IPS DF 6.9 (cell line): ENCODE measurements at places on chromosomes 1 and 21.

GRCh38 chr21:15051644-15052458 lies 12.9 kb downstream of the NRIP1 start:
- no peak for DNase-seq

- no peak for DNase-seq
Observed at GRCh38 chr21:20373031-20373430, 625.2 kb upstream of the NCAM2 start.

DNA sequence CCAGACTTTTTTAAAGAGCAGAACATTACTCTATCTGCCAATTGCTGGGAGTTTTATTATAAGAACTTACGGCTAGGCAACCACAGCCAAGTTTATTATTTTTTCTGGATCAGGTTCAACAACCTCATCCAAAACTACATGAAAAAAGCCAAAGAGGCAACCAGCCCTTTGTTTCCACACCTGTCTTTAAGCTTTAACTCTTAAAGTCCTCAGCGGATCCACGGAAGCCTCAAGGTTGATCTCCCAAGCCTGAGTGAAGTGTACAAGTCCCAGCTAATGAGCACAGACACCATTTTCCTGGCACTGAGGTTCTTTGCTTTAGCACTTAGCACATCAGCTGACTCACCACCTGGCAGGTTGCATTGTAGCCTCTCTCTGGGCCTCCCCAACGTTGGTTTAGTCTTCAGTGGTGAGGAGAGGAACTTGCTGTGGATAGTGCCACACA lies 143.1 kb downstream of the TGFBR3 start:
- DNase-seq, result no peak

DNA sequence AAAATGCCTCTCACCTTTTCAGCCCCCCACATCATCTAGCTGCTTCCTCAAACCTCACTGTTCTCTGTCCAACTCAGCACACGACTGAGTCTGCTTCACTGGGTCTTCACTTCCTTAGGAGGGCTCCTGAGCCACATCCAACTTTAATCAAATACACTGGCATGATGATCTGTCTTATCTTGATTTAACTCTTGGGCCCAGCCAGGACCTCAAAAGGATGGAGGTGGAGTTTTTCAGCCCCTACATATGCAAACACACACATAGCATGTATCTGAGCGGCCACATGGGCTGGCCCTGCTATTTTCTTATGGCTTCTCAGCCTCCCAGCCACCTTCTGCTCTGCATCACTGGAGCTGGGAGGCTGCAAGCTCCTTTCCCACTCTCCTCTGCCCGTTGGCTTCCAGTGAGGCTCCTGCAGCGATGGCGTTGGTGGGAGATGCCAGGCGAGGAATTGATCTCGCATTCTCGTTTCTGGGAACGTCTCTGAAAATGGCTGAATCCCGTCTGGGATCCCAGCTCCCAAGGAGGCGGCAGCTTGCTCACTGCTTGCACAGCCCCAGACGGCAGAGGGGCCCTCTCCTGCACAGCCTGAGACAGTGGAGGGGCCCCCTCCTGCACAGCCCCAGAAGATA lies 1.8 kb upstream of the PRXL2B start:
- DNase-seq, result no peak

GRCh38 chr1:114345930-114346479 lies 165.0 kb downstream of the TRIM33 start:
- DNase-seq, result no peak

DNA sequence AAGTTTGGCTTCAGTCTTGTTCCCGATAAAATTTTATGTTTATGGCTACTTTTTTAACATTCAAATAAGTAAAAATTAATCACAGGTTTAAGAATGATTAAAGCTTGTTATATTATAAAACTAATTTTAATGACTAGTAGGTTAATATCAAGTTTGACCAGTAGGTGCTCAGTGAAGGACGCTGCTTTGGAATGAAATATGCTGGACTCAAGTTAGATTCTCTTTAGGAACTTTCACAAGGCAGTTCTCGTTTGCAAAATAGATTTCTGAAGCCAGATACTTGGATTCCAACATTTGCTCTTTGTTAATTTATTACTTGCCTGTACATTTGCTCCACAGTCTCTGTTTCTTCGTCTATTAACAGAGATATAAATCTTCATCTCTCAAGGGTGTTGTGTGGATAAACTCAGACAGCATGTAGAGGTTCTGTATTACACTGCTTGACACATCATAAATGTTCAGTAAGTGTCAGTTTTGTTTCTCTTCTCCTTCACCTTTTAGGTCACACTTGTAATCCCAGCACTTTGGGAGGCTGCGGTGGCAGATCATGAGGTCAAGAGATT lies 432.8 kb upstream of the CHRM3 start:
- DNase-seq, result no peak

DNA sequence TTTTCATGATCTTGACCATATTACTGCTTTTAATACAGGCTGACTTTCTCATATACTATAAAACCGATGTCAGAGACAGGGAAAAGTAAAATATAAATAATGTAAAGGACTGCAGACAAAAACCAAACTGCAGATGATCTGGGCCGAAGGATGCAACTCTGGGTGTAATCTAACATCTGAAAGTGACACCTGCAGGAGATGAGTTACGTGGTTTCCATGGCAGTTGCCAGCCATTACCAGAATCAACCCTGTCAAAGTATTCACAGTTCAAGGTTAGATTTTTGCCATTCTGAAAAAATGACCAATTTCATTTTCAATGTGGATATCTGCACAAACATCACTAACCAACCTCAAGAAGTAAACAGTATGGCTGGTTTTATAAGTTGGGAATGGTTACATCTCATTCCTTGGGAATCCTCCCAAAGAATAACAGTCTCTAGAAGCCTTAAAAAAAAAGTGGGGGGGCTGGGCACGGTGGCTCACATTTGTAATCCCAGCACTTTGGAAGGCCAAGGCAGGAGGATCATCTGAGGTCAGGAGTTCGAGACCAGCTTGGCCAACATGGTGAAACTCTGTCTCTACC lies 27.7 kb downstream of the DNAJC11 start:
- DNase-seq, result no peak

DNA sequence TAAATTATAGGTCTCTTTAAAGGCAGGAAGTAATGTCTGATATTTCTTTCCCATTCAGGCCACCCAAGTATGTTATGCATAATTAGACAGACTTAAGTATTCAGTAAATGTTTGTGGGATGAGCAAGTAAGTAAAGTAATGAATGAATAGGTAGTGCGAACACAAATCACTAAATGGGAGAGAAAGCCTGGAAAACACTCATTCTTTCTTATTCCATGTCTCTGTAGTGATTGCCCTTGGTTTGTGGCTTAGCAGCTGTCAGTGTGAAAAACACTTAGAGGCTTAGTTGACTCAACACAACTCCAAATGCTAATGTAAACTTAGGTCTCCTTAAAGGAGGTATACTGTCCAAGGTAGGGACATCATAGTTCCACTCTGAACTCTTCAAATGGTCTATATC lies 182.5 kb downstream of the ZC3H11B start:
- DNase-seq, result no peak

DNA sequence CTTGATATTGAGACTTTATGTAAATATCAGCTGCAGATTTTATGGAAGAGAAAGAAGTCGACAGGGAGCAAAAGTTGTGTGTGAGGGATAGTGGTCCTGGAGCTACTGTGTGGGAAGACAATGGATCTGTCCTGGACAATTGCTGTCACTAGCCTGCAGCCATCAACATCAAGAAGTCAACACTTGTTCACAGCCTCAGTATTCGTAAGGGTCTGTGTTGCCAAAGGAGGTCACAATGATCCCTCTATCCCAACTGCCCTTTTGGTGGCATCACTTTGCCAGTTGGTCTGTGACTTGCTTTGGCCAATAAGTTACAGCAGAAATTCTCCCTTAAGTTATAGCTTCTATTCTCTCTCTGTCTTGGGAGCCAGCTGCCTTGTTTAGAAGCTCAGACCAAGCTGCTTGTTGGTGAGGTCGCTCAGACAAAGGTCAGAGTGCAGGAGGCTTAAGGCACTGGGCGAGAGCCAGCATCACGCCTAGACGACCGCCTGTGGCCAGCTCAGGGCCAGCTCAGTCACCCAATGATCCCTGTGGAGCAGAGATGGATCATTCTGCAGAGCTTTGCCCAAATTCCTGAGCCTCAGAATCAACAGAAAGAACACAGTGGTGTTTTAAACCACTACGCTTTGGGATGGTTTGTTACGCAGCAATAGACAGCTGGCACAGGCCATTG lies 134.9 kb downstream of the RHOU start:
- DNase-seq, result no peak

DNA sequence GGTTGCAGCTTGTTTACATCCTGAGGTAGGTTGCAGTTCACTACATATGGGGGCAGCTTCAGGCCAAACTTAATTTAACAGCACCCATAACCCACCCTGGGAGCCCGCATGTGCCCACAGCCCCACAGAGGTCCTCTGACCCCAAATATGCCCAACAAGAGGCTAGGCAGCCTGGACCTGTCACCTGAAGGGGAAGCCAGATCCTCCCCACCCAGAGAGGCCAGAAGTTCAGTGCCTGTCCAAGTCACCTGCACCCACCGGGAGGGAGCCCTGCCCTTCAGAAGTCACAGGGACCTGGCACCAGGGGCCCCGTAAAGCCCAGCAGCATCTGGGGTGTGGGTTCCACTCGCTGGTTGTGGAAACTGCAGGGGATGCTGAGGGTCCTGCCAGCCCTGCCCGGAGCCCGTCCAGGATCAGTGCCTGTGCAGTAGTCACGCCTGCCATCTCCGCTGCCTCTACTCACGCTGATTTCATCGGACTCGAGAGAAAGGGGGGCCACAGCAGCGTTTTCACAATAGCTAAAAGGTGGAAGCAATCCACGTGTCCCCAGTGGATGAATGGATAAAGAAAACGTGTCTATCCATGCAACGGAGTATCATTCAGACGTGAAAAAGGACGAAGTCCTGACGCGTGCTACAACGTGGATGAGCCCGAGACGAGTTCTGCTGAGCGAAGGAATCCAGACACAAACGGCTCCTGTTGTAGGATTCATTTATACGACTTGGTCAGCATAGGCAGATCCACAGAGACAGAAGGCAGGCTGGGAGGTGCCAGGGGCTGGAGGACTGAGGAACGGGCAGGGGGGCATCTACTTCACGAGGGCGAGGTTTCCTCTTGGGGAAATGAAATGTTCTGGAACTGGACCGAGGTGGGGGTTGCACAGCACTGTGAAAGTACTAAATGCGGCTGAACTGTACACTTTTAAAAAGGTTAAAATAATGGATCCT lies 33.9 kb upstream of the COL6A2 start:
- no peak for DNase-seq

DNA sequence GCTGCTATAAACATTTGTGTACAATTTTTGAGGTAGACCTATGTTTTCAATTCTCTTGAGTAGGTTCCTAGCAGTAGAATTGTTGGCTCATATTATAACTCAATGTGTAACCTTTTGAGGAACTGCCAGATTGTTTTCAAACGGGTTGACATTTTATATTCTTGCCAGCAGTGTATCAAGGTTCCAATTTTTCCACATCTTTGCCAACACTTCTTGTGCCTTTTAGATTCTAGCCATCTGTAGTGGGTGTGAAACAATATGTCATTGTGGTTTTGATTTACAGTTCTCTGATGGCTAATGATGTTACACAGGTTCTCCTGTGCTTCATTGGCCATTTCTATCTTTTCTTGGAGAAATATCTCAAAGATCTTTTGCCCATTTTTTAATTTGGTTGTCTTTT lies 36.4 kb downstream of the MAP3K7CL start:
- DNase-seq, result no peak

DNA sequence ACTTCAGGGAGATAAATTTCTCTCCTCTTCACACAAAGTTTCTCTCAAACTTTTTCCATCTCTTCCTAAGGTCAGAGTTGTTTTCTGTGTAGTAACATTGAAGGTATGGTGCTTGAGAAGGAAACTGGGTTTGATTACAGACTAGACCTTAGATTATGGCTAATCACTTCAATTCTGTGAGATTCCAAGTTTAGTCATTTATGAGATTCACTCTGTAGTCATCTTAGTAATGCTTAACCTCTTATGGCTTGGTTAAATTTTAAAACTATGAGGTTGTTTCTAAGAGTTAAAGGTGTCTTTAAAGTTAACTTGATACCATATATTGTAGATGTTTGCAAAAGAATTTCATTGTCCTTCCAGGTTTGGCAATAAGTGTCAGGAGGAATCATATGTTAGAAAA lies 1092.2 kb downstream of the KCNT2 start:
- no peak for DNase-seq

- no peak for DNase-seq
Observed at GRCh38 chr1:217363319-217363718, 267.6 kb downstream of the GPATCH2 start.

DNA sequence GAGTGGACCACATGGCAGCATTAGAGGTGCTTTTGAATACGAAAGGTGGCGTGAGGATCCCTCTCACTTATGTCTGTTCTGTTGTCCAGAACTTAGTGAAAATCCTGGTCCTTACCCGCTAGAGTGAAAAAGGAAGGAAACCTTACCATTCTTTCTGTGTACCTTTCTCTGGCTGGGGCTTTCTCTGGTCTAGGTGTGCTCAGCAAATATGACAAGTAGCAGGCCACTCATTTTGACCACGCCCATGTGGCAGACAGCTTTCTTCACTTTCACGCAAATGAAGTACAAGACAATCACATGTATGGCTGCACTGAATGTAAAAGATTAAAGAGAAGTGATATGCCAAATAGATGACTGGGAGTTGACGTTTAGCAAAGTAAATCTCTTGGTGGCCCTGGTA lies 131.9 kb downstream of the FGGY start:
- no peak for DNase-seq

- DNase-seq, result no peak
Observed at GRCh38 chr1:77639557-77640069, 42.8 kb downstream of the ZZZ3 start.

DNA sequence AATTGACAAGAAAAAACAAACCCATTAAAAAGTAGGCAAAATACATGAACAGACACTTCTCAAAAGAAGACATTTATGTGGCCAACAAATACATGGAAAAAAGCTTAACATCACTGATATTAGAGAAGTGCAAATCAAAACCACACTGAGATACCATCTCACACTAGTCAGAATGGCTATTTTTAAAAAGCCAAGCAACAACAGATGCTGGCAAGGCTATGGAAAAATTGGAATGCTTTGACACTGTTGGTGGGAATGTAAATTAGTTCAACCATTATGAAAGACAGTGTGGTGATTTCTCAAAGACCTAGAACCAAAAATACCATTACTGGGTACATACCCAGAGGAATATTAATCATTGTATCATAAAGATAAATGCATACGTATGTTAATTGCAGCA lies 641.1 kb upstream of the B3GALT2 start:
- no peak for DNase-seq

- no peak for DNase-seq
Observed at GRCh38 chr1:183137782-183138181, 48.3 kb upstream of the LAMC2 start.

DNA sequence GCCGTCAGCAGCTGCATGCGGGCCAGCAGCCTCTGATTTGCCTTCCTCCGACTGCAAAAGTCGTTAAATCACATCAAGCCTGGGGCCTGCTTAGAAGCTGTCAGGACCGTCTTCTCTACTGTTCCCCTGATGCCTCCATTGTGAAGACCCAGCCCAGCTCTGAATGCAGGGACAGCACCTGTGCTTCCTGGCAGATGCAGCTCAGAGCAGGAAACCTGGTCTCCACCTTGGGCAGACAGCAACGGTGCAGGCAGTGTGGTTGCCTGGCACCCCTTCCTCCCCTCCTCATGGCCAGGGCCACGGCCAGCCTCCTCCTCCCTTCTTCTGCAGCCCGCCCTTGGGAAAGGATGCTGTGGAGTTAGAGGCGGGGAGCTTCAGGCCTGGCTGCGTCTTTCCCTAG lies 92.3 kb upstream of the COL6A1 start:
- DNase-seq, result no peak
